Stimulated activated CD4-positive, alpha-beta T cell treated with anti-CD3 and anti-CD28 coated beads, Interleukin-1b, Interleukin-23, amount 100 ng/mL, for 1 hour (primary cell): ENCODE measurements at places on chromosomes 6 and 20.

DNA sequence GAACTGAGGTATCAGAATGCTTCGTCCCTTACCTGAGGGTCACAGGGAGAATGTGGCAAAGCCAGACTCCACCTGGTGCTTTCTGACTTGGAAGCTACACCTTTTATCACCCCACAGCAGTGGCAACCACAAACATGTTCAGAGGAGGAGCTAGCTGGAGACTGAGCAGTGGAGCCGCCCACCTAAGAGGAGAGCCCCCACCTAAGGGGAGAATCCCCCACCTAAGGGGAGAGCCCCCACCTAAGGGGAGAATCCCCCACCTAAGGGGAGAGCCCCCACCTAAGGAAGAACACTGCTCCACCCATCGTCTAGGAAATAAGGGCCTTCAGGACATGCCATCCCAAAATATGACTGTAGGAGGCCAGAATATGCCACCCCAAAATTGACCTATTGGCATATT lies 4.0 kb downstream of the SLC52A3 start:
- DNase-seq, result no peak

DNA sequence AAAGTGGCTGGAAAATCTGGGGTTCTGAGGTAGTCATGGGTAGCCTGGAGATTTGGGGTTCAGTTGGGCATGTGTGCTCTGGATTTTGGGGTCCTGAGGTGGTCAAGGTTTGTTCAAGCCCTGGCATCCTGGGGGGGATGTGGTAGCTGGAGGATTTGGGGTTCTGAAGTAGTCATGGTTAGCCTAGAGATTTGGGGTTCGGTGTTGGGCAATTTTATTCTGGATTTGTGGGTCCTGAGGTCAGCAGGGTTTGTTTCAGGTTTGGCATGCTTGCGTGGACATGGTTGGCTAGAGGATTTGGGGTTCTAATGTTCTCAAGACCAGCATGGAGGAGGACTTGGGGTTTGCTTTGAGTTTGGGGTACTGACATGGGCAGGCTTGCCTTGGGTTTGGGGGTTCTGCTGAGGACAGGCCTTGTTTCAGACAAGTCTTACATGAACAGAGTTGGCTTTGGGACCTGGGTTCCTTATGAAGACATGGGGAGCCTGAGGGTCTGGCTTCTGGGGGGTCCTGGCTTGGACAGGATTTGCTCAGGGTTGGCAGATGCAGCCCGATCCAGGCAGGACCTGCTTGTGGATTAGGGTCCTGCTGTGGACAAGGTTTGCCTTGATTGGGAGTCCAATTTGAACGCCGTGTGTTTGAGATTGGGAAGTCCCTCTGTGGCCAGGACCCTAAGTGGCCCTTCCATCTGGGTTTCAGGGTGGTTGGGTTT lies 906 bp downstream of the ANKRD60 start:
- no peak for DNase-seq

DNA sequence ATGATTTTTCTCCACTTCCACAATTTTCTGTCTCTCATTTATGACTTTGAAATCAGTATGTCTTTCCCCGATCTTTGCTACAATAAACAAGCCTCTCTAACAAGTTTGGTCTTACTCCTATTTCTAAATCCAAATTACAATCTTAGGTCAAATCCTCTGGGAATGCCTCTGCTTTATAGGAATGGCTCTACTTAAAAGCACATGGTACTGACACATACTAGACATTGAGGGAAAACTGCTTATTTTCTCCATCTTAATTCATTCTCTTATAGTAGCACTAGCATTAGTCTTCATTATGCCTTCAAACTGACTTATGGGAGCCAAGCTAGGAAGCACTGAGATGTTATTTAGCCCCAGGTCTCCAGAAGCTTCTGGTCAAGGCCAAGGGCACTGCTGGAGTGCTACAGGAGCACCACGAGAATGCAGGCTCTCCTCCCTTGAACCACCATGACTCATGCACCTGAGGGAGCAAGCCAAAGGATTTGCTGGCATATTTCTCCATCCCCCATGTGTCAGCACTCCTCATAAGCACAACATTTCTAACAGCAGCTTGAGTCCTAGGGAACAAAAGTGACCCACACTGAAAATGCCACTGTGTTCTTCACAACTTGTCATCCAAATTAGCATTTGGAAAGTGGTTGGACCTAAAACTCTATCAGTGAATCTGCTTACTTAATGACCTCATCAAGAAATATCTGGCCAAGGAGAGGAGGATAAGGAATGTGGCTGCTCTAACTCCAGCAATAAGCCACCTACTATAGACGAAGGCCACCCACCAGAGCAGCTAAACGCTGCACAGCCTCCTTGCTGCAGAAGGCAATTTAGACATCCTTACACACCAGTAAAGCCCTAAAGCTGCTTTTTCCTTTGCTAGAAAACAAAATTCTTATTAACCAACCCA lies 156.8 kb upstream of the KCNQ5 start:
- no peak for DNase-seq

DNA sequence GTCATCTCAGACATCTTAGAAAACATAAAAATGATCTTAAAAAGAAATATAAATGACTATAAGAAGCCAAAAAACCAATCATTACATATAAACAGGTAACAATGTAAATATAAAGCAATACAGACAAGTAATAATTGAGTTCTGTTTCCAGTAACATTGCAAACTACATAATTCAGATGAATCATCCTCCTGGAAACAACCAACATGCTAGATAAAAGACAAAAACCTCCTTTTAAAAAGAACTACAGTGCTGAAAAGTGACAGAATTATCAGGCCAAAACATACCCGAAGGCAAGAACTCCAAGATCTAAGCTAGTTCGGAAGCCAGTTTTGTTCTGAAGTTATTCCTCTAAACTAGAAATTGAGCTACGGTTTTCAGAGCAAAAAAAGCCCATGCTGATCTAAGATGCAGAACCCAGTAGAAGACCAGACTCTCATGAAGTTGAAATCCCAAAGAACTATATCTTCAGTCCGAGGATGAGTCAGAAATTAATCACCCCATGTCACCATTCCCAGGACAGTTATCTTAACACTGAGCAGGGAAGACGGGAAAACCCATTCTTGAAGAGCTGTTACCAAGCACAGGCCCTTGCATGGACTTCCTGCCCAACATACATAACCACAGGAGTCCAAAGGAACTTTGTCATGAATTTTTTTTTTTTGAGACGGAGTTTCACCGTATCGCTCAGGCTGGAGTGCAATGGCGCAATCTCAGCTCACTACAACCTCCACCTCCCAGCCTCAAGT lies 9.8 kb downstream of the PGM3 start:
- DNase-seq, result no peak

DNA sequence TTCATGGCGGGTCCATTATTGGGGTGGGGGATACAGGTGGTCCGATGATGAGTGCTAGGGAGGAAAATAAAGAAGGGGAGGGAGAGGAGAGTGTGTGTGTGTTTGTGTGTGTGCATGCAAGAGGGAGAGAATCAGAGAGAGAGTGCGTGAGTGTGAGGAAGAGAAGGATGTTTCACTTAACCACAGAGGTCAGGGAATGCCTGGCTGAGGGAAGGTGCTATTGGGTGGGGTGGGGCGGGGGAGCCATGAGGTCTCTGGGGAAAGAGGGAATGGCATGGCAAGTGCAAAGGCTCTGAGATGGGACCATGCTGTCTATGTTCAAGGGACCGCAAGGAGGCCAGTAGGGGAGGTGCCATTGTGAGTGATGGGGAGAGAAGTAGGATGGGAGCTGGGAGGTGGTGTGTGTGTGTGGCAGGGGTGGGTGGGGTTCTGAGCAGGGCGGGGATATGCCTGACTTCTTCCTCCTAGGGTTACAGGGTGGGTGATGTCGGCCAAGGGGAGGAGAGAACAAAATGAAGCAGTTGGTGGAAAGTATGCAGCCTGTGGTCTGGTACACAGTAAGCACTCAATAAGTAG lies 23.0 kb downstream of the CEBPB start:
- no peak for DNase-seq

DNA sequence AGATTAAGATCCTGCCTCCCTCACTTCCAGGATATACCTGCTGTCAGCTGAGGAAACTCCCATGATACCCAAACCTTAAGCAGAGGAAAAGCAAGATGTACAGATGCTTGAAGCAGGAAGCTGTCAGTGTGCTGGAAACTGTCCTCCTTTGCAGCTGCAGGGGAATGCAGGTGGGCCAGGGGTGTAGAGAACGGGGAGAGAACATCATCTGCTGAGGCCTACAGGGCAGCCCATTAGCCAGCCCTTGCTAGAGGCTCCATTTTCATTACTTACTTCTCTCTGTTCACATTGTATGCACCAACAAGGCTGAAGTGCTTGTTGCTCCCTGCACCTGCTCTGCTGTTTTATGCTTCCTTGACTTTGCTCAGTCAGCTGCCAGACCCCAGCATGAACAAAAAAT lies 119.1 kb downstream of the PRND start:
- no peak for DNase-seq

DNA sequence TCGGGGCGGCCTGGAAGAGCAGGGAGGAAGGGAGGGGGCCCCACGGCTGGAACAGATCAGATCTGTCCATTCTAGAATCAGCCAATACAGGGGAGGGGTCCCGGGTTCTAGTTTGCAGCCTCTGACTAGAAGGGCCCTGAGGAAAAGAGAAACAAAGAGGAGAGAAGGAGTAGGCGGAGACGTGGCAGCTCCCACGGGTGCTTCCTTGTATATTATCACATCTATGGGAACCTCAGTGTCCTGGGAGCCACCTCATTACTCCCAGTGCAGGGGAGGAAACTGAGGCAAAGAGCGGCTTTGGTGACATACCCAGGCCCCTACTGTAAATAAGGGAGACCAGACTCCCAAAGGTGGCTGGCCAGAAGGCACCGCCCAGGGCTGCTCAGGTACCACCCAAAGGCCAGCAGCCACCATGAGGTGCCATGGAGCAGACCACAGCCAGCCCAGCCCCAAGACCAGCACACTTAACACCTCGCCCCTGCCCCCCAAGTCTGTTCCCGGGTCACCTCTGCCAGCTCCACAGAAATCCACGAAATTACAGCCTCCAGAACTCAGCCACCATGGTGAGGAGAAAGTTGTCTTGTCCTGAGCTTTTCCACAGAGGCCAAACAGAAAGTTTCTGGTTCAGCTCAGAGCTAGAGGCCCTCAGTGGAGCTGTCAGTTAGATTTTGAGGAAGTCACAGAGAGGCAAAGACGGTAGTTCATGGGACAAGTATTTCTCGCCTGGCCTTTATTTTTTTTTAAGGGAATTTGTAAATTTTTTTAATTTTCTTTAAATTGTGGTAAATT lies 2.1 kb downstream of the ZC3H12D start:
- no peak for DNase-seq

DNA sequence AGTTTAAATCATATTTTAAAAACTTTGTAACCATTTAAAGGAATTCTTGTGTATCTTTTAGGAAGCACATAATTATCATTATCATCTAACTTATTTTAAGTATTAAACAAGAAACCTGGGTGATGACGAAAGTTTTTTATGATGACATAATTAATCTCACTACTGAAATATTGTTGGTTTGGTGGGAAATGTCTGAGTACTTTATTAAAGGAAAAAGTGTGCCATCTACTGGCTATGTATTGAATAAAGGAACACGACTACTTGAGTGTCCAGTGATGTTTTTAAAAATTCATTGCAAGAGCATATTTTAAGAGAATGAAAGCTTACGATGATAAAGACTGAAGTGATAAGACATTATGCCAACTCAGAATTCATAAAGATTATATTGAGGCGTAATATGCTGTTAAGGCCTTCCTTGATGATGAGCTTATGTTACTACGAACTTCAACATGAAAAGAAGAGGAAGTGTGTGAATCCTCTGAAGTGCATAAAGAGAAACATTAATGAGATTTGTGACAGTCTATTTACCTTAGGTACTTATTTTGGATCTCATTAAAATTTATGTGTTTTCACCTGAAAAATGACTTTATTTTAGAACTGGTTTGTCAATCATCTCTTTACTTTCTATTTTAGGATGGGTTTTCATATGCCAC lies 12.0 kb upstream of the TRMT11 start:
- DNase-seq, result no peak

- no peak for DNase-seq
Observed at GRCh38 chr6:53279293-53279692, 69.5 kb downstream of the ELOVL5 start.

DNA sequence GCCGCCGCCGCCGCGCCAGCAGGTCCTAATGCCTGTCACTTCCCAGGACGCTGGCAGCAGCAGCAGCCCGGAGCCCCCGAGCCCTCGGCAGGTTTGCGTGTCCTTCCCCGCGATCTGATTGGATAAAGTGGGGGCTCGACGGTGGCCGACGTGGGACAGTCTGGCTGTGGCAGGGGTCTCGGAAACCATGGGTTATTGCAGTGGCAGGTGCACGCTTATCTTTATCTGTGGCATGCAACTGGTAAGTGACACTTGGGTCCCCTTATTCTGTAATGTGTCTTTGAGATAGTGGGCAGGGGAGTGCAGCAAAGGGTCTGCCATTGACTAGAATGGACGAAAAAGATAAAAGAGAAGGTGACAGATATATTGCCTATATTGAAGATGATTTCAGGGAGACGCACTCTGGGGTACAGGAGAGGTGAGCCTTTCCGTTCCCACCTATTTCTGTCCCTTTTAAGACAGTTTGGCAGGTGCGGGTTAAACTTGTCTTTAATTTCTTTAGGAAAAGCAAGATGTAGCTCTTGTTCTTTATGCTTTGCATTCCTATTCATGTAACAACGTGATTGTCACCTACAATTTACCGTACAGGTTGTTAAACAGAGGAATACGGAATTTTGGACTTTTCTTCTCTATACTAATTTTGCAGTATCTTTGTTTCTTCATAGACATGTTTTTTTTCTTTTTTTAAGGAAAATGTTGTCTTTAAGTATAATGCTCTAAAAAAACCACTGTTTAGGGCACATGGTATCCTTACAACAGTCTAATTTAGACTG lies 535 bp downstream of the NKAIN2 start:
- no peak for DNase-seq

- peak; percentile 38 for DNase-seq
Observed at GRCh38 chr6:72411872-72412708, 209.8 kb upstream of the KCNQ5 start.

DNA sequence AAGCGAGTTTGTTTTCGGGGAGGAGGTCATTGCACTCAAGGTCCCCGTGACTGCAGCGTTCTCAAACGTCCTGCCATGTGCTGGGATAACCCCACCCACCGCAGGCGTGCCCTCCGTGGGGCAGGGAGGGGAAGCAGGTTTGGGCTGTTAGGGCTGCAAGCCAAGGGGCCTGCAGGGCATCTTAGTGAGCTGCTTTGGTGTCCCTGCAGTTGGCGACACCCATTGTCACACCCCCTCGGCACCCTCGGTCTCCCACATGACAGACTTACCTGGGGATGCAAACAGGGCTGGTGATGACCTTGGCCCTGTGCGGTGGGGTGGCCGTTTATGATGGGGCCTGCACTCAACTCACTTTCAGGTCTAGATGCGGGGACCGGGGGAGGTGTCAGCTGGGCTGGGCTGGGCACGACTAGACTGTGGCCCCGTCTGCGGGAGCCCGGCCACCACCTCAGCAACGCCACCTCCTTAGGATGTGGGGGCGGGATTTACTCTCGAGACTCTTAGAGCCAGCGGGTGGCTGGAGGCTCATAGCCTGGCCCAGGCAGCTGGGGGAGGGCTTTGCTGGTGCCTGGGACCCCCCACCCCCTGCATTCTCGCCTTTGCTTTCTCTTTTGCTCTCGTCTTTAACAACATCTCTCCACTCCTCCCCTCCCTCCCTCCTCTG lies 6.5 kb upstream of the GATA5 start:
- no peak for DNase-seq

GRCh38 chr6:73878403-73878802 lies 182.4 kb downstream of the CD109 start:
- DNase-seq, result no peak

- DNase-seq, result no peak
Observed at GRCh38 chr20:48231253-48231930, 446.1 kb upstream of the SULF2 start.

- DNase-seq, result no peak
Observed at GRCh38 chr20:15240801-15241200, 903.4 kb upstream of the FLRT3 start.
